Vagina (tissue), 2 donors: ENCODE measurements at places on chromosomes 12 and 14.

DNA sequence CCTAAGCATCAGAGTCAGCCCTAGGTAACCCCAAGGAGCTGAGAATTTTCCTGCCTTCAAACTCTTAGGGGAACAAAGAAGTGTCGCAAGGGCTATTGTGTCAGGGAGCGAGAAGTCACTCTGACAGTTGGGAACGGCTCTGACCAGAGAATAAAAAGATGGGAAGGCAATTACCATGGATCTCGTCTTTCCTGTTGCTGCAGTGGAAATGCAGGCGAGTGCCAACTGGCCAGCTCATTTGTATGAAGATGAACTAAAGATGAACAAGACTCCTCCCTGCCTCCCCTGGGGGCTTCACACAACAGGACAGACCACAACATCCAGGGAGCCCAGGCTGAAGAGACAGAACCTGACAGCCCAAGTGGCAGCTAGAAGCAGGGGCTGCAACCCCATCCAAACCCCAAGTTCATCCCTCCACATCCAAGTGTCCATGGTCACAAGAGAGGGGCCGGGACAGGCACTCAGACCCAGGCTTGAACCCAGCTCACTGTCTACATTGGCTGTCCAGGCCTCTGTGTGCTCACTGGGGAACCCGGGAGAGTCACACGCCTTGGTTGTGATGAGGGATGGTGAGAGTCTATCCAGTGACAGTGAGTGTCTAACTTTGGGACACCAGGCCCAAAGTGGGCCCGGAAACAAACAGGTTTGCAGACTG lies 322.4 kb downstream of the BCL11B start:
- DNase-seq = no peak

- no peak for DNase-seq
Observed at GRCh38 chr12:116589581-116589980, 30.4 kb downstream of the MAP1LC3B2 start.

DNA sequence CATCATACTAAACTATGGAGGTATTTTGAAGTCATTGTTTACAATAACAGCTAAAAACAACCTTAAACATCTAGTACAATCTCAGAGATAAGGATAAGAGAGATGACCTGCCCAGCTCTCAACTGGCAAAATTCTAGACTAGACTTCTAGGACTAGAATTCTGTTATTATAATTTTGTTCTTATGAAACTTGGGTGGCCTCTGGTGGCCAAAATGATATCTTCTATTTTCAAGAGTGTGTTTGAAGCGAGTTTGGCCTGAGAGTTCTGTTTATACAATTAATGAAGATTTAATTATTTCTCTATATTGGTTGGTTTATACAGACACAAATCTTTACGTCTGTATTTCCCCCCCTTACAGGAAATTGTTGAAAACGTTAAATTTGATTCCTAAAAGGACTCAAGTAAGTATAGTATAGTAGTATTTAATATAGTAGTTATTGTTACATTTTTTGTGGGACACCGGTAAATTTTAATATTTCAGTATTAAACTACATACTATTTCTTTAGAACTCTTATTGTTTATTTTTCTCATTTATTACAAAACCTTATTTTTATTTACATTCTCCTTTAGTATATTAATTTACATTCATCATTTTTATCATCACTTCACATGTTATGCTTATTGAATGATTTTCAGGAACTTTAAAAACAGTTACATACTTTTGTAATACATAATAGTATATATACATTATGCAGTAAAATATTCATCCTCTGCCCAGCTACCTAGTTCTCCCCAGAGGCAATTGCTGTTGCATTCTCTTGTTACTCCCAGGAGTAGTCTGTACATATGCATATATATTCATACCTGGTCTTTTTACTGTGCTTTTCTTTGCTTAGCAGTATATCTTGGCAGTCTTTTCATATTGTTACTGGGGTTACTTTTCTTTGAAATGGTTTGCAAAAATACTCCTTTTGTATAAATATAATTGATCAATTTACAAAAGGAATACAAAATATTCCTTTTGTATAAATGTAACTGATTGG lies 6.6 kb downstream of the PPHLN1 start:
- no peak for DNase-seq

- no peak for DNase-seq
Observed at GRCh38 chr12:88947486-88948043, 367.3 kb upstream of the KITLG start.

GRCh38 chr14:63632932-63633514 lies 8.6 kb downstream of the WDR89 start:
- DNase-seq = no peak

GRCh38 chr12:52721838-52722470 lies 18.6 kb upstream of the KRT77 start:
- no peak for DNase-seq

- DNase-seq = no peak
Observed at GRCh38 chr12:121933522-121934308, 15.3 kb downstream of the CFAP251 start.

- no peak for DNase-seq
Observed at GRCh38 chr12:96210376-96211055, 16.3 kb downstream of the ELK3 start.

GRCh38 chr12:104164634-104165033 lies 26.6 kb upstream of the NFYB start:
- DNase-seq = peak; percentile 18
